ENCODE measurements at places on chromosomes 3 and 15.

- no peak for DNase-seq
Measured at GRCh38 chr3:157103280-157103679, 56.7 kb downstream of the CCNL1 start.

GRCh38 chr3:11091088-11091590, 63.2 kb upstream of the HRH1 start:
- DNase-seq = no peak

- DNase-seq = no peak
Measured at GRCh38 chr3:37941608-37942508, 48.7 kb upstream of the VILL start.

- no peak for DNase-seq
Measured at GRCh38 chr15:78432664-78433063, 5.4 kb upstream of the IREB2 start.

- DNase-seq = no peak
Measured at GRCh38 chr3:108404368-108404767, 106.0 kb downstream of the MYH15 start.

DNA sequence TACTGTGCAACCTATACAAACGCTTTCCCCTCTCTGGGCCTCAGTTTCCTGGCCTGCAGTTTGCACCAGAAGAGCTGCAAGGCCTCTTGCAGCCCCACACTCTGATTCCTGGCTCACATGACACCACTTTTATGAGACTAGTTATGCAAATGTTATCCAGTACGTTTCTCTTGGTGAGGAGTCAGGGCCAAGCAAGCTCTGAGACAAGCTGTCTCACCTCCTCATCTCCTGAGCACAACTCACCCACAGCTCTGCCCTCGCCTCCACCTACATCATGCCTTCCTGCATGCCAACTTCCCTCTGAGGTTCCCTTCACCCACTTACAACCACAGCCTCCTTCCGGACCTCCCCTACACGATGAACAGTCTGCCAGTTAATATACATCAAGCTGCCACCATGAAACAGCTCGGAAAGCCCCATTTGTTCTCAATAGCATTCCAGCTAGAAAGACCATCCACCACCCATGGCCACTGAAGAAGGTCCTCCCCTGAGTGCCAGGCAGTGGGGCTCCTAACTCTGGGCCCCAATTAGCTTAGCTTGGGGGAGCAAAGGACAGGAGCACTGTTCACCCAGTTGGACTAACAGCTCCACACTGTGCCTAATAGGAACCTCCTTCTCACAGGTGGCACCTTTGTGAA, 25.0 kb downstream of the CRYGS start:
- no peak for DNase-seq

GRCh38 chr3:45275006-45275704, 49.1 kb upstream of the TMEM158 start:
- DNase-seq = no peak

- no peak for DNase-seq
Measured at GRCh38 chr15:90126596-90127435, 24.5 kb upstream of the IDH2 start.

DNA sequence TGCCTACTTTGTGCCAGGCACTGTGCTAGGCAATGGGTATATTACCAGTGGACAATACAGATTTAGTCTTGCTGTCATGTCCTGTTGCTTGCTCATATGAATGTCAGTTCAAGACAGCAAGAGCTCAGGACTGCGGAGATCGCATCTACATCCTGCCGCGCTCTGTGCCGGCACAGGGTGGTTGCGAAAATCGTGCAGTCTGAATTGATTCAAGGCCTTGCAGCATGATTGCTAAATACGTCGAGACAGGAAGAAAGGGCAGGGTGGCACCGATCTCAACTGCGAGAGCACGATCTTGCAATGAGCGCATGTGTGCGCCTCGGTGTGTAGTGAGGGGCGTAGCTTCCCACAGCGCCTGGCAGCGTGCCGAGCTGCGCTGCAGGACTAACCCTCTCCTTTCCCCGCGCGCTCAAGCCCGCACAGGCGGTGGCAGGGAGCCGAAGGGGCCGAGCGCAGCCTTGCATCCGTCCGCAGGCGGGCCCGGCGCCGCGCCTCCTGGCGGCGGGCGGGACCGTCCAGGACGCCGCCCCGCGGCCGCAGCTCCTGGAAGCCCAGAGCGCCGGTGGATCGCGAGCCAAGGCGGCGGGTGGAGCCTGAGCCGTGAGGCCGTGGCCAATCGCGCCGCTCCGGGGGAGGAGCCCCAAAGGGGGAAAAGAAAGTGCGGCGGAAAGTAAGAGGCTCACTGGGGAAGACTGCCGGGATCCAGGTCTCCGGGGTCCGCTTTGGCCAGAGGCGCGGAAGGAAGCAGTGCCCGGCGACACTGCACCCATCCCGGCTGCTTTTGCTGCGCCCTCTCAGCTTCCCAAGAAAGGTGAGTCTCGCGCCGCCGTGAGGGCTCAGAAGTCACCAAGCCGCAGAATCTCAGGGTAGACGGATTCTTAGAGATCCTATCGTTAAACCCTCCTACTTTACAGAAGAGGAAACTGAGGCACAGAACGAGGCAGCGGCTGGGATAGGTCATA, at the start of gene IL1RAP:
Gene IL1RAP, plus strand, starts transcription at position 677 of the 962 bp plus-strand sequence. CDS start 50,205 bp downstream, outside the sequence.
- peak; percentile 92 for DNase-seq

DNA sequence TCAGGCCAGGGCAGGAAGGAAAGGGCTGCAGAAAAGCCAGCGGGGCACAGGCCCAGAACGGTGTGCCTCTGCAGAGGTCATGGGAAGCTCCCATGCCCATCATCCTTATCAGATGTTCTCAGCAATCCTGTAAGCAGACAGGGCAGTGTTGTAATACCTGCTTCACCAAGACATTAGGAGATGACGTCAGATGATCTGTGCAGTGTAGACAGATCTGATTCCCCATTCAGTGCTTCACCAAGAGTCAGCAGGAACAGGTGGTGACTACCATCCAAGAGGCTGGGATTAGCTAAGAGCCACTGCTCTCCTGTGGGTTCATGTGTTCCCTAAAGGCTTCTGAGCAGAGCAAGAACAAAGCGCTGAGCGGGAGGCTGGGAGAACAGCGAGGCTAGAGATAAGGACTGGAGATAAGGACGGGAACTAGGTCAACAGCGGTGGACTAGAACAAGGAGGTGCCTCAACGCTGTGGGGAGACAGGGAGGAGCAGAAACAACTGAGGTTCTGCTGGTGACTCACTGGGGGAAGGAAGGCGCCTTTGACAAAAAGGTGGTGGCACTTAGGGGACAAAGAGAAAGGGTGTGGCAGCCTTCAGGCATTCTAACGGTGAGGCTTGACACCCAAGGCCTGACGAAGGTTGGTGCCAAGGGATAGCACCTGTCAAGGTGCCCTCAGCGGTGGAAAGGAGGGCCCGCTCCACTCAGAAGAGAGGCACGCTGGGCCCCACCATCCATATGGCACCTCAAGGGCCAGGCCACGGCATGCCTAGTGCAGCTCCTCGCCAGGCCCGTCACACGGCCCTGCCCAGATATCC, 28.4 kb downstream of the CCDC12 start:
- DNase-seq = no peak

- no peak for DNase-seq
Measured at GRCh38 chr3:14359348-14359747, 43.1 kb upstream of the SLC6A6 start.

GRCh38 chr3:8768364-8769087, 887 bp downstream of the OXTR start:
- no peak for DNase-seq

All from muscle of arm (tissue), 14 donors.